MV-4-11 (cell line): ENCODE measurements at places on chromosomes 7 and 10.

DNA sequence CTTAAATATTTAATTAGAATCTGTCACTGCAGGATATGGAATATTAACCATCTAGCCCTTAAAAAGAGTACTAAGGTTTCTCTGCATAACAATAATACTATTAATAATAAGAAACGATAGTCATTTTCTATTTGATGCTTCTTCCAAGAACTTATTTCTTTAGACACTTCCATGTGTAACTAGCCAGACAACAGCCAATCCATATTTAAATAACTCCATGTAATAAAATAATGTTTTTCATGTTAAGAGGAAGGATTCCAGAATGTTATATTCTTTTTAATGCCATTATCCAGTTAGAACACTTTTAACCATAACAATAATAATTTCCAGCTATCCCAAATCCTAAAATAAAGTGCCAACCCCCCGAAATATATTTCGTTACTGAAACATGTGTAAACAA lies 170.1 kb upstream of the WNT16 start:
- no peak for DNase-seq

DNA sequence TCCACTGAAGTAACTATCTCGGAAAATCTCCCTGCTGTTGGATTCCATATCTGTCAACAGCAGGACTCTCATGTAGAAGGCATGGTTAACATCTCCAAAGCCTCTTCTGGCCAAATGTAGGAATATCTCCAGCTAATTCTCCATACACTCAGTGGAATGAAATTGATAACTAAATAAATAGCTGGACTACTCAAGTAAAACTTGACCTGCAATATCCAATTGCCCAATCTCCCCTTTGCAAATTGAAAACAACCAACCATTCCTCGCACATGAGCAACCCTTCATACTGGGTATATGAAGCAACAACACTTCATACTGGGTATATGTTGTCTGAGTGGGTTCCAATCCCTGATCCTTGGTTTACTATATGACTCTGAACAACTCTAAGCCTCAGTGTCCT lies 105.4 kb upstream of the KMT2E start:
- no peak for DNase-seq

DNA sequence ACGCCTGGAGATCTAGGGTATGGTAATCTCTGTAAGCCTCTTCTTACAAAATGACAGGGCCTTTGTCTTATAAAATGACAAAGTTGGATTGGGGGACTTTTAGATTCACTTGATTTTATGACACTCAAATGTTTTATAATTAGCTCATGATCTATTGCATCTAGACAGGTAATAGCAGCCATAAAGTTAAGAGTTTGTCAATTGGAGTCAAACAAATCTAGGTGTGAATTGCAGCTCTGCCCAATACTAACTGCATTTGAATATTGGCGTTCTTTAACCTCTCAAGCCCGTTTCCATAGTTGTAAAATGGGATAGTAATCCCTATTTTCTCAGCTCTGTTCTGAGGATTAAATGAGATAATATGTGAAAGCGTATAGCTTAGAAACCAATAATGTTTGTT lies 14.1 kb upstream of the MRC1 start:
- no peak for DNase-seq

GRCh38 chr7:138377306-138377705 lies 82.8 kb upstream of the TRIM24 start:
- DNase-seq, result no peak

DNA sequence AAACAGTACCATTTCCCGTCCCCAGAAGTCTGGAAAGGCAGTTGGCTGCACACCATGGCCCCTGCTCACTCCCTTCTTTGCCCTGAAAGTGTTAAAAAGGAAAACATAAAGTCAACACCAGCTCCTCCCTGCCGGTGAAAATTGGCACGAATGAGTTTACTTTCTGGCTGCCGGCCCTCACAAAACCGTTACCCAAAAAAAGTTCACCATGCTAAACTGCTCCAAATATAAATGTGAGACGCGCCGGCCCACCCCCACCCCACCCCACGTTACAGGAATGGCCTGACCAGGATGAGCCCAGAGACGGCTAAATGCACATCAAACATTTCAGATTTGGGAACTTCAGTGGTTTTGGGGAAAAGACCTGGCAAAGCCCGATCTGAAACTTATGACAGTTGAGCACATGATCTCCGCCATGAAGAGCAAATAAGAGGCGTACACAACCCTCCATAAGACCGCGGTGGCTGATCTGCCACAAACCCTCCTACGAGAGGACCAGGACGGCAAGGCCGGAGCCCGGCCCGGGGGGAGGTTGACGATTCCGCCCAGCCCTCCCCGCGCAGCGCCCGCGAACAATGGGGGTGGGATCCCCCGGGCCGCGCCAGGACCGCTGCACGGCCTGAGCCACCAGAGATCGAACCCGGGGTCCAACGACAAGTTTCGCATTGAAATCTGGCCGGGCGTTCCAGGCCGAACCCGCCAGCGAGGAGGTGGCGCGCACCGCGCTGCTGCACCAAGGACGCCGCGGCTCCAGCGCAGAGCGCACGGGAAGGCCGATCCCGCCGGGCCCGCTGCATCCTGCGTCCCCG lies 952 bp downstream of the DIP2C start:
- no peak for DNase-seq

DNA sequence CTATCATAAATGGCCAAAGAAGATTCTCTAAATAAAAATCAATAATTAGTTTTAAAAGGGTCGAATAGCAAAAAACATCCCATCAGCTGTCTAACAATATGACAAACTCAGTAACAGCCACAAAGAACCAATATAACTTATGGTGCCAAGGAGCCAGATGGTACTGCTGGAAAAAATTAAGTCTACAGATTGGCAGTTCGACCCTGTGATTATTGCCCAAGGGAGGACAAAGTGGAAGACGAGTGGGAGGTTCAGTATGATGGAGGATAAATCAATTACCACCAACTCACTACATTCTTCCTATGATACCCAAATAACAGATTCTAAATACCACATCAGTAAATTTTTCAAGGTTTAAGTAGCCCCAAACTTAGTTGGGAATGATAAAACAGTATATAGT lies 49.0 kb downstream of the SKAP2 start:
- DNase-seq, result no peak

DNA sequence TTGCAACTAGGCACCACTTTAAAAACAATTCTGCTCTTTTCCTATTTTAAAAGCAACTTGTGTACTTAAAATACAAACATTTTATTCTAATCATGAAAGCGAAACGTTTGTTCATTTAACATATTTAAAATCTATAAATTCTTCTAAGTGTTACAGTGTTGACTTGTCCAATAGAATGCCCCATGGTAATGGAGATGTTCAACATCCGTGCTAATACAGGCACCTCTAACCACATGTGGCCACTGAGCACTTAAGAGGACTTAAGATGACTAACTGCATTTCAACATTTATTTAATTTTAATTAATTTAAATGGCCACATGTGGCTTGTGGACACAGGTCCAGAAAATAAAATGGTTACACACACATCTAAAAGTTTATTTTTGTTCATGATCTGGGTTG lies 115.1 kb downstream of the TPK1 start:
- no peak for DNase-seq

GRCh38 chr10:13383399-13383761 lies 35.3 kb upstream of the SEPHS1 start:
- DNase-seq, result no peak

DNA sequence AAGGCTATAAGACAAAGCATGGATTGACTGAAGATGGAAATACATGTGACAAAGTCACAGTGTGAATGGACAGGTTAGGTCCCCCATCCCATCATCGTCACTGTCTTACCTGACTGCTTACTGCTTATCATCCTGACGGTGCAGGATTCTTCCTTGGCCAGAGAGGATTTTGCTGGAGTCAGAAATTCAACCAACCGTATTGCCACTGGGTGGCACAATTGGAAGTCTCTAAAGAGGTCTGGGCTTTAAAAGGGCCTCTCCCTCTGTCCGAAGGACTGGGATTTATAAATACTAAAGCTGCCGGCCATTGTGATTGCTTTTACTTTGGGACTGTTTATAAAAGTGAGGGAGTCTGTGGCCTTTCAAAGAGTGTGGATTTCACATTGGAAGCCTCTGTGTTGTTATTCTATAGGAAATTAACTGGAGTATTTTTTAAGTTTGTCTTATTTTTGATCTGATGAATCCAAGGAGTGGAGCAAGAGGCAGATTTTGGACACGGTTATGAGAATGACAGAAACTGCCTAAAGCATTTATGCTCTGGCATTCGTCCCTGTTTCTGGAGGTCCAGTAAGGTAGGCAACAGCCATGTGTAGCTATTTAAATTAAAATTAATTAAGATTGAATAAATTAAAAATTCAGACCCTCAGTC lies 113.3 kb upstream of the CREB5 start:
- no peak for DNase-seq

GRCh38 chr10:70324339-70324861 lies 40.6 kb upstream of the NPFFR1 start:
- DNase-seq, result no peak

DNA sequence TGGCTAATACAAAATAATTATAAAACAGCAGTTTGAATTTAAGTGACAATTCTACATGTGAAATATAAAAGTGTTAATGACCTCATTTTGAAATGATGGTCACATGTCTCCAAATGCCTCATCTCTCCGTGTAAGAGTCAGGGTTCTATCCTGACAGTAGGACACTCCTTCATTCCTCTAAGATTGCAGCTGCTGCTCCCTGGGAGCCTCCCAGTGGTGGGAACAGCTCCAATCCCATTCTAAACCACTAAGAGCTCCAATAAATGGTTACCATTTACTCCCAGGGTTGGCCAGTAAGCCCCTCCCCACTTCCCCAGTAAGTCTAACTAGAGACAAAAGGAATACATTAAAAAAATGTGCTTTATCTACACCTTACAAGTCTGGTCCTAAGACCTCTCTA lies 344.6 kb upstream of the AOAH start:
- DNase-seq, result no peak

GRCh38 chr10:74500026-74500704 lies 326.2 kb upstream of the KAT6B start:
- no peak for DNase-seq

DNA sequence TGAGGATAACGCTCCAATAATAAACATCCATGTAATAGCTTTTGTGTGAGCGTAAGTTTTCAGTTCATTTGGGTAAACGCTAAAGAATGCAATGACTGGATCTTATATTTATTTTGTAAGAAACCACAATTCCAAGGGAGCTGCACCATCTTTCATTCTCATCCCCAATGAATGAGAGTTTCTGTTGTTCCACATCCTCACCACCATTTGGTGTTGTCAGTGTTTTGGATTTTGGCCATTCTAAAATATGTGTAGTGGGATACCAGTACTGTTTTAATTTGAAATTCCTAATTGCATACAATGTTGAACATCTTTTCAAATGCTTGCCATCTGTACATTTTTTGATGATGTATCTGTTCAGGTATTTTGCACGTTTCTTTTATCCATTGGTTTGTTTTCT lies 50.9 kb upstream of the SEMA3D start:
- DNase-seq, result no peak

DNA sequence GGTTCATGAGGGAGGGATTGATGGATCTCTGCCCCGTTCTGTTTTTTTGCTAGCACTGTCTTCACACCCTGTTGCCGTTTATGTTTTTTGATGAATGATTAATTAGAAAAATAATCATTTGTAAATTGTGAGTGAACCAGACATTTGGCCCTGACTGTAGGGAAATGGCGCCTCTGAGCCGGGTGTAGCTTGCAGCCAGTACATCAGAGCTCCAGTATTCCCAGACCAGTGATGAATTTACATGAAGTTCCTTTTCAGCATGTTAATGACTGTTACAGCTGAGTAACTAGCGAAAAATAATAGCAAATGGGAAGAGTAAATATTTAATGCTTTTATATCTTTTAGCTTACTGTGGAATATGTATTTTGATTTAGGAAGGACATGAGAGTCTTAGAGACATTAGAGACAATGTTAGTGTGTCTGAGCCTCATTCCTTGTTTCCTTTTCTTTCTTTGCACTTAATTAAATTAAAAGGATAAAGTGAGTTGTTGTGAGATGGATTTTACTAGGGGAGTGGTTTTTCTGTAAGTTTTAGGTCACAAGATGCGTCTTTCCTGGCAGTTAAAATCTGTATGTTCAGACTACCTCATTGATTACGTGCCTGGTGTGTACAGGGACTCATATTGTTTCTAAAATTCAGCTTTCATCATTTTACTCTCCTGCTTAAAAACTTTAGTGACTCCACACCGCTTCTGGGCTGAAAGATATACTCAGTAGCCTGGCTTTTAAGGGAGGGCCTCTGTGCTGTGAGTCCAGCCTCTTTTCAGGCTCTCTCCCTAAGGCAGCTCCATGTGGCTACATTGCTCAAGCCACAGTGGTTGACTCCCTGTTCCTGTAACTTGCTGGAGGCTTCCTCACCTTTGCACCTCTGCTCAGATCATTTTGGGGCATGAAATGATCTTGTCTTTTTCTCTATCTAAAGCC lies 86.4 kb downstream of the AUTS2 start:
- DNase-seq, result peak; percentile 16

GRCh38 chr7:74027683-74028320 lies at the start of gene ELN:
TSS of gene ELN (plus strand) at chr7:74028173. CDS start at chr7:74028188, 15 bp downstream.
- DNase-seq, result no peak

GRCh38 chr7:89943525-89944050 lies 210.7 kb upstream of the STEAP1 start:
- DNase-seq, result no peak

DNA sequence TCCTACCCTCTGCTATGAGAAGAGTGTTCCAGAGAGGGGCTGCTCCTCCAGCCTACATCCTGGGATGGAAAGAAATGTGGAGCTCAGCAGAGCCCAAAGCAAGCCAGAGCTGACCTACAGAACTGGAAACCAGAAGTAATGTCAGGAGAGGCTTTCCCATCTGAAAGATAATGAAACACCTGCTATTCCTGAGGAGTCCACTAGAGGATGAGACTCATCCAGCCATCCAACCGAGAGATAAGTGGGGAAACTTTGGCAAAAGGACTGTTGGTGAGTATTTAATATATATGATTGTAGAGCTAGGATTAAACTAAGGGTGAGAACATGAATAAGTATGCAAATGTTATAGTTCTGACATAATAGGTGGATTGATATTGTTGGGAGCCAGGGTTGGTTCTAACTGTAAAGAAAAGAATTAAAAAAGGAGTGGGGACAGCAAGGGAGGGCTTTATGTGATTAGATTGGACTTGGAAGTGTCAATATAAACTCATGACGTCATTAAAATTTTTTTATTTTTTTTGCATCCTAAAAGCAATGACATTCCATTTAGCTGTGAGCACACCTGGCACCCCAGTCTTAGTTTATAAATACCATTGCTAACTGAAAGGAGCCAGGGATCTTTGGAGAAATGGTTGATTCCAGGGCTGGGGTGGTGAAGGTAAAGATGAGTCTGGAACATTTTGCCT lies 312.8 kb upstream of the NFE2L3 start:
- DNase-seq, result no peak
